ENCODE measurements at places on chromosomes 2 and 18. TPM values are rescaled to one million over a fixed set of nuclear protein-coding genes. Genes with fewer than 3 reads are reported as not detected.

Gene COL6A3
- 227 TPM for polyA plus RNA-seq

GRCh38 chr2:235649418-235649817 lies 155.6 kb downstream of the AGAP1 start:
- no peak for DNase-seq

DNA sequence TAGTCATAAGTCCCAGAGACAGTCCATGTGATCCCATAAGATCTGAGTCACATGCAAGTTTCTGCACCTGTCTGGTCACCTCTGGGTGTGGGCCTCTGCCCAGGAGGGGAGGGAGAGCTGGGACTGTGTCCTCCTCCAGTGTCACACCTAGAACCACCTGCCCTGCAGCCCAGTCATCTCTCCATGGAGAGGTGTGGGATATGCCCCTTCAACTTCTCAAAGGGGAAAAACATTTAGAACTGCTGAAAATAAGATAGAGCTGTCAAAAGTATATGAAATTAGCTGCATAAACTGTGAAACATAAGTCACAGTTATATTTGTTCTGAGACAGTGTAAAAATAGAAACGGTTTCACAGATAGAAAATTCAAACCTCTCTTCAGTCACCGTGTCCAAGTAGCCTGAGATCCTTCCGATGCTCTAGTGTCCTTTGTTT lies 55.4 kb downstream of the NGEF start:
- DNase-seq, result no peak

GRCh38 chr2:200587007-200587616 lies 1.3 kb downstream of the AOX1 start:
- no peak for DNase-seq

DNA sequence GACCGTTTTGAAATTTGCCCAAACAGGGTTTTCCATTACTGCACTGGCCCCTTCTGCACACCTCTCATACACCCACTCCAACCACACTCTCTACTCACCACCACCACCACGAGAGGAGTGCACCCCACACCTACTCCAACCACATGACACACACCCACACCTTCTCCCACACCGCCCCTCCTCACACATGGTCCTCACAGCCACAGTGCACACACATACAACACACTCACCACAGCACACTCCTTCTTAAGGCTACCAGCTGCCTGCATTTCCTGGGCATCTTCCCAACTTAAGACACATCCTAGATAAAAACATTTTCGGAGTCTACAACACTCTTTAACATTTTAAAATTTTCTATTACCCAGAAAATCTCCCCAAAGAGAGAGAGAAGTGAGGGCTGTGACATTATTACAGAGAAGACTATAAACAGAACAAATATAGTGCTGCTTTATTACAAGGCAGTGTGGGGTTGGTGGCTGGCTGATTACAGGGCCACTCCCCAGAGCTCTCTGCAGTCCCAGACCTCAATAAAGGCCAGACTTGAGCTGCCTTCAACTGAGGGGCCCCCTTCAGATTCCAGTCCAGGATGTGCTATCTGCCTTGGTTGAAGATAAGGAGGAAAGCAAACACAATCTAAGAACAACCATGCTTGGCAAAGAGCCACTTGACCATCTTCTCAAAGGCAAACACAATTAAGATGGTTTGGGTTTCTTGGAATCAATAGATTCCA lies 36.1 kb downstream of the NHEJ1 start:
- DNase-seq, result no peak

- DNase-seq, result no peak
Observed at GRCh38 chr2:200619279-200619678, 33.5 kb downstream of the AOX1 start.

GRCh38 chr2:205375461-205376448 lies 306.5 kb upstream of the NRP2 start:
- no peak for DNase-seq

Gene PLA2R1
- 112 TPM for polyA plus RNA-seq

Gene RFTN2
- polyA plus RNA-seq, result 24.8 TPM

DNA sequence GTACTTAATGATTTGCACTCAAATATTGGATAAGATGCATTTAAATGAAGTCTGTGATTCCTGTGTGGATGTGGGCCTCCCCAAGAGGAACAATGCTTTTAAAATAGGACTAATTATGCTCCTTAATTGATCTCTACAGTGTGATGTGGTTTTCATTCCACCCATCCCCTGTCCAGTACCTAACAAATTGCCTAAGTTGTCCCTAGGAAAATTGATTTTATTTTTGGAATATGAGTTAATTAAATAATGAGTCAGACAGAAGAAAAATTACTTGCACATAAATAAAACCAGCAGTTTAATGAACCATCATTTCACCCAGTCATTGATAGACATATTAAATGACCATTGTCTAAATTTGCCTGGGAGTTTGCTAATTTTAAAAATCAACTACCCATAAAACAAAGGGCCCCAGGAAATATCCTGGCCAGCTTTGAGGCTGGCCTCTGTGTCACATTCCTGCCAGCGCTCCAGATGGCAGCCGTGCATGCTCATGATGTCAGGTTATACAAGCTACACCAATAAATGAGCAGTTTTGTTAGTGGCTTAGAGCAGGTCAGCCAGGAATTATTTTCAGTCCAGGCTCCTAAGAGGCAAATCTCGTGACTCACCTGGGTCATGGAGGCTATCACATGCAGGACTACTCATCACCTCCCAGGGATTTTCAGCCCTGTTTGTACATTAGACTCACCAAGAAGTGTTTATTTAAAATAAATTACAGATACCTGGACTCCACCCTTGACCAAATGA lies 31.9 kb downstream of the ABHD3 start:
- DNase-seq, result no peak

Gene PLGLB1
- 8.4 TPM for polyA plus RNA-seq

Gene LRRTM1
- polyA plus RNA-seq, result 19.4 TPM

Gene ZNF532
- polyA plus RNA-seq, result 104 TPM

GRCh38 chr18:44609181-44609941 lies 71.3 kb upstream of the SETBP1 start:
- DNase-seq, result no peak

DNA sequence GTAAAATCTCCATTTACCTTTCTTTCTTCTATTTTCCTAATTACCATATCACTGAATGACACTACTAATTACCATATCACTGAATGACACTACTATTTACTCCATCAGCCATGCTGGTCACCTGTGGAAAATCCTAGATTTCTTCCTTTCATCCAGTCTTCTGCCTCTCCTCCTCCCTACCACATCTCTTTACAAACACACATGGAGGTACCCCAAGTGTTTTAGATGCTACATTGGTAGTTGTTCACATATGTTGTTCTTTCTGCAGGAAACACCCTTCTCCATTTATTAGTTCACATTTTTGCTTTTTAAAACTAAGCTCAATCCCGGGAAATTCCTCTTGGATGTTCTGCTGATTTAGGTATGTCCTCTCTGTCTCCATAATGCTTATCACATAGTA lies 134.0 kb downstream of the IKZF2 start:
- no peak for DNase-seq

Gene LBX2
- polyA plus RNA-seq, result 1.7 TPM

DNA sequence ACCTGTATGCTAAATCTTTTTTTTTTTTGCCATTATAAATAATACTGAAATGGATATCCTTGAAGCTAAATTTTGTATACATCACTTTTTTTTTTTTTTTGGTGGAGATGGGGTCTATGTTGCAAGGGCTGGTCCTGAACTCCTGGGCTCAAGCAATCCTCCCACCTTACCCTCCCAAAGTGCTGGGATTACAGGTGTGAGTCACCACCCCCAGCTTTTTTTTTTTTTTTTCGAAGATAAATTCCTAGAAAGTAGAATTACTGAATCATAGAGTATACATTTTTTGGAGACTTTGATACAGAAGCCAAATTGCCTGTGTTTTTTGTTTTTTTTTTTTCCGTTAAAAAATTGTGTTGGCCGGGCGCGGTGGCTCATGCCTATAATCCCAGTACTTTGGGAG lies 51.0 kb upstream of the MCFD2 start:
- no peak for DNase-seq

GRCh38 chr18:13239171-13239956 lies 20.8 kb downstream of the LDLRAD4 start:
- no peak for DNase-seq

- DNase-seq, result no peak
Observed at GRCh38 chr2:232211743-232212686, 166.5 kb upstream of the ALPP start.

Gene TMEM37
- polyA plus RNA-seq, result 45.0 TPM

- no peak for DNase-seq
Observed at GRCh38 chr2:241656190-241656741, 18.8 kb downstream of the ATG4B start.

Gene SGPP2
- polyA plus RNA-seq, result 18.5 TPM

GRCh38 chr2:10517351-10518043 lies 69.4 kb upstream of the ODC1 start:
- no peak for DNase-seq

DNA sequence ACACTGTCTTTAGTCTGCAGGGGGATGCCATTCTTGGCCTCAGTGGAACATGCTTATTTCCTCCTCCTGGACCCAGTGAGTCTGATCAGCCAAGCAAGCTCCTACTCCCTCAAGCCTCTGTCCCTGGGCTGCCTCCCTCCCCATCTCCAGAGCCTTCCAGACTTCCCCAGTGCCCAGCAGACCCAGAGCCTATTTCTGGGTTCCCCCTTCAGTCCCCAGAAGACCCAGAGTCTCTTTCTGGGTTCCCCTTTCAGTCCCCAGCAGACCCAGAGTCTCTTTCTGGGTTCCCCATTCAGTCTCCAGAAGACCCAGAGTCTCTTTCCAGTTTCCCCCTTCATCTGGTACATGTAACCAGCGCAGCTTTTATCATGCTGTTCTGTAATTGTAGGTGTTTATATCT lies 17.0 kb upstream of the PKDCC start:
- no peak for DNase-seq

- no peak for DNase-seq
Observed at GRCh38 chr2:111653913-111654312, 230.1 kb downstream of the ANAPC1 start.

DNA sequence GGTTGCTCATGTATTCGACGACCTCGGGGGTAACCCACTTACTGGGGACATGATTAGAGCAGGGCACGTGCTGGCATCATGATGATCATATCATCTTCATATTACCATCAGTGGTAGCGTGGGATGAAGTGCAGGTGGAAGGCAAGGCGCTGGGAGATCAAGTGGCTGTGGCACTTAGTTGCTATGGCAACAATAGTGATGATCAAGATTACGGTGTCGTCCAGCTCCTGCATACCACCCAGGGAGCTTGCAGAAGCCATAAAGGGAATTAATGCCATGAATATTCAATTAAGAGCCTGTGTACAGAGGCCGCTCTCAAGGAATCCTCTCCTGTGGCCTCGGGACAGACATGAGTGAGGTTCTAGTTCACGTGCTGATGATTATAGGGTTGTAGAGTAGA lies 237.2 kb upstream of the COPS8 start:
- no peak for DNase-seq

Gene IGFBP5
- 398 TPM for polyA plus RNA-seq

Gene ACSL3
- polyA plus RNA-seq, result 77.1 TPM

DNA sequence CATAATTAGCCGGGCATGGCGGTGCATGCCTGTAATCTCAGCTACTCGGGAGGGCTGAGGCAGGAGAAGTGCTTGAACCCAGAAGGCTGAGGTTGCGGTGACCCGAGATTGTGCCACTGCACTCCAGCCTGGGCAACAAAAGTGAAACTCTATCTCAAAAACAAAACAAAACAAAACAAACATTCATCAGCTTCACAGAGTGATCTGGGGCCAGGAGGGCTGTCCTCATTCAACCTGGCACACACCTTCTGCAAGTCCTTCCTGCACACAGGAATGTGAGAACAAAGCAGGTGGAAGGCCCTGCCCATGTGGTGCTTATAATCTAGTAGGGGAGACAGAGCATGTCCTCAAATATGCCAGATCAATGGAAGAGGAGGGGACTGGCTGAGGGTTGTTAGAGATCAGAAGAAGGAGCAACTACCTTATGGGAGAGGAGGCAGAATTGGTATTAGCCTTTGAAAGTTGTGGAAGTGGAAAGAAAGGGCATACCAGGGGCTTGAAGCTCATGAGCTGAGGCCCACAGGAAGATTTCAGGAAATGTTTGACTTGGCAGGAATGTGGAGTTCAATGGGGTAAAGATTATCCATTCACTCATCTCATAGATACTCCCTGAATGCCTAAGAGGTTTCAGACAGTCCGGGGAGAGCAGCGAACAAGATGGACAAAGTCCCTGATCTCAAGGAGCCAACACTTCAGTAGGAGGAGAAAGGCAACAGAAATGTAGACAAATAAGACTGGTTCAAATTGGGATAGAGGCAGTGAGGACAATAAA lies 155.3 kb upstream of the SIX3 start:
- DNase-seq, result no peak

Measured in right renal cortex interstitium (tissue), 3 donors.